ENCODE measurements at places on chromosomes 5 and 9.

GRCh38 chr5:40914835-40915234, 5.5 kb downstream of the C7 start:
- DNase-seq: no peak

DNA sequence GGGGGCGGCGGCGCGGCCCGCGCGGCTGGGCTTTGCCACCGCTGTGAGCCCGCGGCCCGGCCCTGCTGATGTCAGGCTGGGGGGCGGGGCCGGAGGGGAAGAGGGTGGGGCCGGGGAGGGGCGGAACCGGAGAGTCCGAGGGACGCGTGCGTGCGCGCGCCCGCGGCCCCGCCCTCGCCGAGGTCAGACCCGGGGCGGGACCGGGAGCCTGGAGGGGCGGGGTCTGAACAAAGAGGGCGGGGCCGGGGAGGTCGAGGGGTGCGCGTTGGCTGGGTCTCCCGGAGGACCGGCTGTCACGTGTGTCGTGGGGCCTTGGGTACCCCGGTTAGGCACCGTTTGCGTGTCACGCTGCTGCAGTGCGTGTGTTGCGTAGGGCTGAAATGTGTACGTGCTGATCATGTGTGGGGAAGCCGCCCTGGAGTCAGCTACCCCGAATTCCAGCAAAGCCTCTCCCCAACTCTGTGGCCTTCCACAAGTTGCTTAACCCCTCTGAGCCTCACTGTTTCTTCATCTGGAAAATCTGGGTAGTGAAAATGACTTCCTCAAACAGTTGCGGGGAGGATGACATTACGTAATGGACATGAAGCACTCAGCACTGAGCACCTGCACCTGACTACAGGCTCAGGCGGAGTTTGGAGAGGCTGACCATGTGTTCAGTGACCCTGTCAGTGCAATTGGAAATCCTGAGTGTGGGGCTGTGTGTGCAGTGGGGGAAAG, at the start of gene RALGDS:
Gene RALGDS (minus strand): TSS at position 43 of the 717 bp plus-strand sequence. CDS start 86 bp downstream, outside the sequence.
- peak; percentile 96 for DNase-seq

- DNase-seq: no peak
Observed at GRCh38 chr9:87097238-87097637, 149.9 kb upstream of the GAS1 start.

DNA sequence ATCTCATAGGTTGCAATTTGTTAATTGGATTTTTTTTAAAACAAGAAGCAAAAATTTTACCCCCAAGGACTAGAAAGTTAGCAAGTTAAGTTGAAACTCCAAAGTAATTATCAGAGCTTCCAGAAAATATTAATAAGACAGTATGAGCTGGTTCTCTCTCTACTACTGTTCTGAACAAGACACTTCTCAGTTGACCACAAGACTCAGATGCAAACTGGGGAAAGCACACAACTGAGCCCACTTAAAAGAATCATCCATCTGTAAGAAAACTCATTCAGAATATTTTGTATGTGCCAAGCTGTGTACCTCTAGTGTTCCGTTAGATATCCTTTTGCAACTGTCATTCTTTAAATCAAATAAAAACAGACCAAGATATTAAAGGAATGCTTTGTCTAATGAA, 60.0 kb downstream of the MAP1B start:
- no peak for DNase-seq

DNA sequence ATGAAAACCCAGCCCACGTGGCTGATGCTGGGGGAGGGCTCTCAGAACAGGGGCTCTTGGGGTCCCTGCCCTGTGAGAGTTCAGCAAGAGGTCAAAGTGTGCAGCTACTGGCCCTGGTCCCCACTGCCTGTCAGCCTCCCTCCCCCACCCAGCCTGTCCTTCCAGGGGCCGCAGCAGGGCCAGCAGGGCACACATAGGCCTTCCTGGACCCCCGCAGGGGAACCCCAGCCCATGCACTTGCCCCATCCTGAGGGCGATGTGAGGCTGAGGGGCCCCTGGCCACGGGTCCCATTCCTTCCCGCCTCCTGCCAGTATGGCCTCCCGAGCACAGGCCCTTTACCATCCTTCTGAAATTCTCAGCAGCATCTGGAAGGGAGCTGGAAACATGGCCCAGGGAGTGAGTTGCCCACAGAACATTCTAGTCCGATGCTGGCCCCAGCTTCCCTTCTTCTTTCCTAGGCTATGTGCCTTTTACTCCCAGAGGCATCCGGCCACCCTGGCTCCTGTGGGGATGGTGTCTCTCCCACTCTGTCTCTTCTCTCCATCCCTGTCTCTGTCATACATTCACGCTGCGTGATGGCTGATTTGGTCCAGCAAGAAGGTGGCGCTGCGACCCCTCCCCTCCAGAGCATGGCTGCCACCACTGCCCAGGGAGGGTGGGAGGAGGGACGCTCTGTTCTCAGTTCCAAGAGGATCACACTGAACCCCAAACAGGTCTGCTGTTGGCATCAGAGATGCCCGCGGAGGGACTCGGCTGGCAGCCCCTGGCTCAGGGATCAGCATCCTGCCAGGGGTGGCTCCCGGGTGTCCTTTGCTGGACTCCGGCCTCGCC, 19.6 kb downstream of the MRPL36 start:
- no peak for DNase-seq

GRCh38 chr9:26077860-26078259, 399.6 kb upstream of the TUSC1 start:
- no peak for DNase-seq
